ENCODE measurements at places on chromosomes 6 and 20.

DNA sequence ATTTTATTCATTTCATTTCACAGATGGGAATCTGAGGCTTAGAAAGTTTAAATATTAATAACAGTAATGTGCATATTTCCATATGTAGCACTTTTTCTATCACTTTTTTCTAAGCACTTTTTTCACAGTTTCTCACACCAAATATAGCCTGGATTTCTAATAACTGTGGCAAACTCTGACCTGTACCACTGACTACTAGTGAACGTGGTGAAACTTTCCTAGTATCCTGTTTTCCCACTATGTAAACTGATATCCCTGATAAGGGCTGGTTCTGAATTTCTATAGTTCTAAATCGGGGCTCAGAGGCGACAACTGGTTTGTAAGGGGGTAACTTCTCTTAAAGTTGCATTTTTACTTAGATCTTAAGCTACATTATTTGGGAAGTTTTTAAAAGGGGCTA is 32.6 kb downstream of the MAP7 start:
- no peak for DNase-seq

DNA sequence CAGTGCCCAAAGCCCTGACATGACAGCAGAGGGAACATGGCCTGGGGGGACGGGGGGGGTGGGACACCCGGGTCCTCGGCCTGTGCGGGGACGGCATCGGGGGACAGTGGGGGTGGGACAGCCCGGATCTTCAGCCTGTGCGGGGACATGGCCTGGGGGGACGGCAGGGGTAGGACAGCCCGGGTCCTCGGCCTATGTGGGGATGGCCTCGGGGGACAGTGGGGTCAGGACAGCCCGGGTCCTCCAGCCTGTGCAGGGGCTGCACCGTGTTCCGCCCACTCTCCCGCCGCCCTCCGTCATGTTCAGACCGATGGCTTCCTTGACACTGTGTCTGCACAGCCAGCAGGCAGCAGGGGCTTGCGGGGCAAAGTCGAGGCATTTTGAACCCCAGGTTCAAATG is 7.0 kb downstream of the BIRC7 start:
- no peak for DNase-seq

GRCh38 chr20:15374682-15375081 is 1037.3 kb upstream of the FLRT3 start:
- no peak for DNase-seq

- DNase-seq, result no peak
Measured at GRCh38 chr6:113377362-113377942, 479.7 kb upstream of the MARCKS start.

DNA sequence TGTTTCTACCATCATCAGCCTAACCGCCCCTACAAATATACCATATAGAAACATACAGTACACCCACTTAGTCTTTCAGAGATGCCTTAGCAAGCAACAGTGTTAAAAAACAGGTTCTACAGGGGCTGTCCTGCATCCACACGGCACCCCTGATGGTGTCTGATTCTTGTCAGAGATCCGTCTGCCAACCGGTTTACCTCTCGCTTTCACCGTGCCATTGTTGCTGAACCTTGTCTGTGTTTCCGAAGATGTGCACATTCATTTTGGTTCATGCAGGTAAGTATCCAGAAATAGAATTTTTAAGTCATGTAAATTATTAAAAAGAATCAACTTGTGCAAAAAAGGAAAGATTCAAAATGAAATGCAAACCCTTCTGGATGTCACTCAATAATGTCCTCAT is 52.9 kb downstream of the EPHA7 start:
- no peak for DNase-seq

DNA sequence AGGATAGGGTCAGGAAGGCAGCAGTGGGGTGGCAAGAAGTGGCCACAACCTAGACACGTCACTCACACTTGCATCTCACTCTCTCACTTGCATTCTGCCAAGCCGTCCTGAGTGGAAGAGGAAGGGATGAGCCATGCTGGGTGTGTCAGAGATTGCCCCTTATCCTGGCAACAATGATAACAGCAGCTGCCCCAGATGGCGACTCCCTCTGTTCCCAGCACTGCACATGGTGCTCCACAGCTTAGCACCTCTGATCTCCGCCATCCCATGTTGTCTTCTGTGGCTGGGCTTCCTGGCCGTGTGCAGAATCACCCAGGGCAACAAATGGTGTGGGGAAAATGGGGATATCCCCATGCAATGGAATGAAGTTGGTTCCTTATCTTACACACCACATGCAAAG is 11.1 kb downstream of the KCNB1 start:
- no peak for DNase-seq

DNA sequence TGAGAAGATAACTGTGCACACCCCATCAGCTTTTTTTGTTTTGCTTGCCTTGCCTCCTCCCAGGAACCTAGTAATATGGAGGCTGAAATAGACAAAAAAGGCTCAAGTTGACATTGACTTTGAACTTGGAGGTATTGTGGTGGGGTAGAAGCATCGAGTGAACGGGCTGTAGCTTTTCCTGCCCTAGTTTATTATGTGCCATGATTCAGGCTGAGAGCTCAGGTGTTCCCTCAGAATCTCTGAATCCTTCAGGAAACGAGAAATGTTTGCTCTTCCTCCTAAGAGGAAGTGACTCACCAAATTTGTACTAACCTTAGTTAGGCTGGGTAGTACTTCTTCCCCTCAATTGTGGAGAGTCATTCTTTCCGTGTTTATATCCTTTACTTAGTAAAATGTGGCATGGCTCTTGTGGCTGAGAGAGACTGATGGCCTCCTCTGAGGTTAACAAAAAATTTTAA is 98.8 kb downstream of the SASH1 start:
- DNase-seq, result no peak

DNA sequence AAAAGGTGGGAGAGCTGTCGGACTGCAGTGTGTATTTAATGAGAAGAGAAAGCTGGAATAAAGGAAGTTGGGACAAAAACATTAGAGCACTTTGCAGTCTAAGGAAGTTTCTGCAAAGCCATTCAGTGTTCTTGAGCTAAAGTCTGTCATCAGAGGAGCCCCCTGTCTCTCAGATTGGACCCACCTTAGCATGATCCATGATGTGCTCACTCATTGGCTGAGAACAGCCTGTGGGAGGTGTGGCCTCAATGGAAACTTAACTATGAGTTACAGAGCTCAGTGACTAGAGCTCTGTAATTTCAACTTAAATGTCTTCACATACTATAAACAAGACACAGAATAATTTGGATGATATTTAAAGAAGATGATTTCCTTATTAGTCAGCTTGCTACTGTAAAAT is 437.0 kb downstream of the BTBD3 start:
- no peak for DNase-seq

- DNase-seq, result no peak
Measured at GRCh38 chr6:11201015-11201414, 31.5 kb downstream of the NEDD9 start.

DNA sequence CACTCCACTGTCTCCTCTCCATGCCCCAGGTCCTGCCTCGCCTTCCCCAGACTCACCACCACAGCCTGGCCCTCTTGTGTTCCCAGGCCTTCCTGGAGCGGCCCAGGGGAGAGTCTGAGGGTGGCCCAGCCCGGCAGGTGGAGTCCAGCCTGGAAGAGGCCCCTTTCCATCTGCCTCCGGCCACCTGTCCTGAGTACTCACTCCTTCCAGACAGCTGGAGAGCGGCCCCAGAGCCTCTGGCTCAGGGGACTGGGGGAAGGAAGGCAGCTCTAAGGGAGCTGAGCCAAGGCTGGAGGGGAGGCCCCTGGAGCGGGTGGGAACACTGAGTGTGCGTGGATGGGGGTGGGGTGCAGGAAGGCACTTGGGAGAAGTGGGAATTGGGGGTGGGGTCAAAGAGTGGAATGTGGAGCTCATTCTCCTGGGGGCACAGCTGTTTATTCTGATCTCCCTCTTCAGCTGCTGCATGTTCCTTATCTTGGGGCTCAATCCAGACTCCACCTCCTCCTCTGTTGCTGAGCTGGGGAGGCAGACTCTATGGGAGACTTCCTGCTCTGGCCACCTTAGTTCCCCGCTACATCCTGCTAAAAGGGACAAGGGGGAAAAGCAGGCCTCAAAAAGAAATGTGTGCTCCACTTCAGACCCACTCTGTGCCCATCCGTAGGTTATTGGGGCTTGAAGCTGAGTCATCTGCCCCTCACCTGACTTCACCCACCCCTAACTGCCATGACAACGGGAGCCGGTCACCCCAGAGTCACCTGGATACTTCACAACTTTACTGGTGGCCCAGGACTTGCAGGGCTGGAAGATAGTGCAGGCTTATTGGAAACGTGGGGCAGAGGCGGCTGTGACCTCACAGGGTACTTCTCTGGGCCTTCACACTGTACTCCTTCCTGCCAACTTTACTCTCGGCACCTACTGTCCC is 19.5 kb upstream of the TAF8 start:
- DNase-seq, result no peak

DNA sequence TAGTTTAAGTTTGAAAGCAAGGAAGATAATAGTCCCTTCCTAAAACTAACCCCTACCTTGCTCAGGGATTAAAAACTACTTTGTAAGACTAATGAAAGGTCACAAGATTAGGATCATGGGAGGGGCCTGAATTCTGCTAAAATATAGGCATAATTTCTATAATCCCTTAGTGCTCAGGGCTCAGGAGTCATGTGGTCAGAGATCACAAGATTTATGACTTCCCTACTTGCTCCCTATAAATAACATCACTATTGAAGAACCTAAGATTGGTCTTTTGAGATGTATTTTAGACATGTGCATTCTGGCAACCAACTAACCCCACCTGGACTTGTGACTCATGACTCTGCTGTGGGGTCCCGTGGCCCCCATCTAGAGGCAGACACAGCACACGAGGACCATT is 81.1 kb downstream of the STMND1 start:
- DNase-seq, result no peak

GRCh38 chr20:40952136-40952535 is 76.5 kb upstream of the TOP1 start:
- no peak for DNase-seq

GRCh38 chr6:36599791-36600209 is 5.6 kb downstream of the SRSF3 start:
- peak; percentile 6 for DNase-seq

GRCh38 chr6:117448011-117448410 is 22.3 kb upstream of the ROS1 start:
- no peak for DNase-seq

- no peak for DNase-seq
Measured at GRCh38 chr20:36391456-36391855, 85.3 kb downstream of the DLGAP4 start.

GRCh38 chr6:30687659-30688431 is 1.4 kb upstream of the PPP1R18 start:
- DNase-seq, result no peak

- no peak for DNase-seq
Measured at GRCh38 chr20:44032583-44033331, 118.1 kb downstream of the TOX2 start.

GRCh38 chr6:31441365-31442267 is 38.2 kb downstream of the MICA start:
- peak; percentile 44 for DNase-seq

DNA sequence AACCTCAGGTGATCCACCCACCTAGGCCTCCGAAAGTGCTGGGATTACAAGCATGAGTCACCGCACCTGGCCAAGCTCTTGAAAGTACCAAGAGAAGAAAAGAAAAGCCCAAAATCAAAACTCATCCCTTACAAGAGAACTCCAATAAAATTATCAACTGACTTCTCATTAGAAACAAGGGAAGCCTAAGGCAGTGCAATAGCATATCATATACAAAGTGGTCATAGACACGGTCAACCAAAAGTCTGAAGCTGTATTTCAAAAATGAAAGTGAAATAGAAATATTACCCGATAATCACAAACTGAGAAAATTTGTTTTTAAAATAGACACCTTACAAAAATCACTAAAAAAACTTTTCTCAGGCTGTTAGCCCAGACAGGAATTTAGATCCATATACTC is 1321.1 kb upstream of the GJE1 start:
- DNase-seq, result no peak

DNA sequence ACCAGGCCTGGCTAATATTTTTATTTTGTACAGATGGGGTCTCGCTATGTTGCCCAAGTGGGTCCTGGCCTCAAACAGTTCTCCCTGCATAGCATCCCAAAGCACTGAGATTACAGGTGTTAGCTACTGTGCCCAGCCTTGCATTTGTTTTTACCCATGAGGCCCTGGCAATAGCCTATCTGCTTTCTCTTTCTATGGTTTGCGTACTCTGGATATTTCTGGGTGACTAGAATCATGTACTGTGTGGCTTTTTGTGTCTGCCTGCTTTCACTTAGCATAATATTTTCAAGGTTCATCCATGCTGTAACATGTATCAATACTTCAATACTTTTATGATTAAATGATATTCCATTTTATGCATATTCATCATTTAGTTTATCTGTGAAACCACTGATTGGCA is 451.7 kb downstream of the GRIK2 start:
- DNase-seq, result no peak

DNA sequence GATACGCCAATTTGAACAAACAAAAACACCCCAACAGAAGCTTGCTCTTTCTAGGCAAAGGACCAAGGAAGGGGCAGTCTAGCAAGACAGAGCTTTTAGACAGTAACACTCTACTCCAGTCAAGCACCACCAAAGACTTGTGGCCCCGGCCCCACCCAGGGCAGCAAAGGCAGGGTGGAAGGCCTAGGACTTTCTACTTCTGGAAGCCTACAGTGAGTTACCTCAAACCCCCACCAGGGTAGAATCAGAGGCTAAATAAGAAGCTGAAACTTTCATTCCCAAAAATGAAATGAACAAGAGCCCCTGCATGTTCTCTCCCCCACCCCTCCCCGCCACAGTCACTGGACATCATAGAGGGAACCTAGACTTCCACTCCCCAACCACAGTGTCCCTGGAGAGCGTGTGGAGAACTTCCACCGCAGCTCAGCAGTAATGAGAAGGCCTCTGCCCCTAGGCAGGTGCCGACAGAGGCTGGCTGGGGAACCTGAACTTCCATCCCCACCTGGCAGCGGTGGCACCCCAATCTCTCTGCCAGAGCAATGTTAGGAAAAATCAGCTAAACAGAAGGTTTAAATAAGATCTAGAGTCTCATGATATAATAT is 40.0 kb downstream of the KATNA1 start:
- DNase-seq, result no peak

DNA sequence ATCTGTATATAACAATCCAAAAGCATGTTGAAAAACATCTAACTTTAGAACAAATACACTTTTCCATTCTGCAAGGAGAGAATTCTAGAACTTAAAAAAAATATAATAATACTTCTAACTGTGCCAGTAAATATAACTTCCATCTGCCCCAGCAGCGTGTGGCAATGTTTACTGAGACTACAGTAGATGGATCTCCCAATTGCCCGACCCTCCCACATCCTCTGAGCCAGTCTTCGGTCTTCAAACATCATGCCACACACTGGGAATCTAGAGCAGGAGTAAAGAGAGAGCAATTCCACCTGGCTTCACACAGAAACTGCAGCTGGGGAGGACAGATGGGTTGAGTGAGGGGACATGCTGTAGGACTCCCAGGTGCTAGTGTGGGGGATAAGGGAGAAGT is 121.3 kb upstream of the NHSL1 start:
- DNase-seq, result no peak

- no peak for DNase-seq
Measured at GRCh38 chr20:33298391-33298790, 15.4 kb downstream of the BPIFB1 start.

- DNase-seq, result no peak
Measured at GRCh38 chr6:151239603-151240035, at the start of gene AKAP12. Gene AKAP12 (plus strand): TSS chr6:151239967. CDS start chr6:151240563, 596 bp downstream.

Data from C1 segment of cervical spinal cord (tissue), 14 donors.